ENCODE measurements at places on chromosomes 7 and 10. TPM values are rescaled to one million over a fixed set of nuclear protein-coding genes. Genes with fewer than 3 reads are reported as not detected.

The CYP2C9 gene
- not detected for total RNA-seq

The ASAH2 gene
- total RNA-seq, result 0.27 TPM

The ANK3 gene
- total RNA-seq, result 9.2 TPM

The ENKUR gene
- total RNA-seq, result 0.40 TPM

The ASIC3 gene
- not detected for total RNA-seq

The PRKCQ gene
- 0.72 TPM for total RNA-seq

The COL17A1 gene
- total RNA-seq, result 1.7 TPM

The CLDN4 gene
- total RNA-seq, result under 0.01 TPM

The ANKRD61 gene
- total RNA-seq, result 0.22 TPM

The HSPA12A gene
- total RNA-seq, result 0.27 TPM

The ADRA2A gene
- total RNA-seq, result 0.40 TPM

The MCM10 gene
- 26.1 TPM for total RNA-seq

The LRIT1 gene
- total RNA-seq, result not detected

The CPA2 gene
- not detected for total RNA-seq

The H2BK1 gene
- total RNA-seq, result not detected

The GIMAP8 gene
- total RNA-seq, result 75.3 TPM

The NUDT1 gene
- 13.6 TPM for total RNA-seq

The VSTM4 gene
- 0.27 TPM for total RNA-seq

The CCDC146 gene
- 1.1 TPM for total RNA-seq

The MYL10 gene
- total RNA-seq, result not detected

The TACC2 gene
- total RNA-seq, result 23.4 TPM

The IFIT1 gene
- 1.5 TPM for total RNA-seq

The SFRP4 gene
- total RNA-seq, result not detected
